ENCODE measurements at places on chromosomes 3 and 15. TPM values are rescaled to one million over a fixed set of nuclear protein-coding genes. Genes with fewer than 3 reads are reported as not detected.

Gene FOXB1
- total RNA-seq = not detected

Gene FES
- total RNA-seq = 0.88 TPM

Gene GPR149
- total RNA-seq = not detected

Gene LARP6
- 66.0 TPM for total RNA-seq

Gene GOLGA6L4
- total RNA-seq = 1.1 TPM

Gene TP53BP1
- total RNA-seq = 20.0 TPM

Gene LRRIQ4
- total RNA-seq = not detected

Gene INSYN1
- total RNA-seq = 2.4 TPM

Gene ZNF774
- total RNA-seq = 0.78 TPM

Measured in A549 treated with RU486 at 1 μM for 4 hours (cell line).